GM04503 (cell line): ENCODE measurements at places on chromosomes 1 and 21.

GRCh38 chr21:14526836-14527695 is 19.0 kb downstream of the SAMSN1 start:
- DNase-seq = no peak

- DNase-seq = no peak
Measured at GRCh38 chr1:233443040-233443760, 115.7 kb downstream of the MAP3K21 start.

- no peak for DNase-seq
Measured at GRCh38 chr1:228097333-228098081, 5.6 kb downstream of the C1orf35 start.

DNA sequence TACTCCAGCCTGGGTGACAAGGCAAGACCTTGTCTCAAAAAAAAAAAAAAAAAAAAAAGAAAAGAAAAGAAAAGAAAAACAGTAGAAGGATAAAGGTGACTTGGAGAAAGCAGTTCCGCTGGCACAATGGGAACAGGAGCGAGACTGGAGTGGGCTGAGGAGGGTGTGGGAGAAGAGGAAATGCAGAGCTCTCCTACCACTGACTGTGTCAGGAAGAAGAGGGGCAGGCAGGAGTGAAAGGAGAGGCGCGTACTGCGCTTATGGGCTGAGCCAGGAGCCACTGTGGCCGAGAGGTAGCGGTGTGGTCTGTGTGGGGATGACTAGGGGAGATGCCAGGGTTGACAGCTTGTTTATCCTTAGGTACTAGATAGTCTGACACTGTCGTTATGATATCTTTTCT is 6.4 kb upstream of the PROK1 start:
- no peak for DNase-seq

DNA sequence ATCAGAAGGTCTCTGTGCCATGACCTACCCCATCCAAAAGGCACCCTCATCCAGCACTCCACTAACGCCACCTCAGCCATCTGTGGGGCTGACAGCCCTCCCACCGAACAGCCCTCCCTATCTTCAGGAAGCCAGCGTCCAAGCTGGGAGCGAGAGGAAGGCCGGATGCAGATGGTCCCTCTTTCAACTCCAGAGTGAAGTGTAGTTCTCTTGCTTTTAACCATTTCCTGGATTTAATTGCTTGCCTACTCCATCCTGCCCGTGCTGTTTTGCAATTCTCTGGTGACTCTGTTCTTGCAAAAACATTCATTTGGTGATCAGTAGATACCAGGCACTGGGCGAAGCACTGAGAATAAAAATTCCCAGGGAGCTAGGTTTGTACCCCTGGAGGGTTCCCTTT is 8.2 kb upstream of the DYRK1A start:
- DNase-seq = no peak

DNA sequence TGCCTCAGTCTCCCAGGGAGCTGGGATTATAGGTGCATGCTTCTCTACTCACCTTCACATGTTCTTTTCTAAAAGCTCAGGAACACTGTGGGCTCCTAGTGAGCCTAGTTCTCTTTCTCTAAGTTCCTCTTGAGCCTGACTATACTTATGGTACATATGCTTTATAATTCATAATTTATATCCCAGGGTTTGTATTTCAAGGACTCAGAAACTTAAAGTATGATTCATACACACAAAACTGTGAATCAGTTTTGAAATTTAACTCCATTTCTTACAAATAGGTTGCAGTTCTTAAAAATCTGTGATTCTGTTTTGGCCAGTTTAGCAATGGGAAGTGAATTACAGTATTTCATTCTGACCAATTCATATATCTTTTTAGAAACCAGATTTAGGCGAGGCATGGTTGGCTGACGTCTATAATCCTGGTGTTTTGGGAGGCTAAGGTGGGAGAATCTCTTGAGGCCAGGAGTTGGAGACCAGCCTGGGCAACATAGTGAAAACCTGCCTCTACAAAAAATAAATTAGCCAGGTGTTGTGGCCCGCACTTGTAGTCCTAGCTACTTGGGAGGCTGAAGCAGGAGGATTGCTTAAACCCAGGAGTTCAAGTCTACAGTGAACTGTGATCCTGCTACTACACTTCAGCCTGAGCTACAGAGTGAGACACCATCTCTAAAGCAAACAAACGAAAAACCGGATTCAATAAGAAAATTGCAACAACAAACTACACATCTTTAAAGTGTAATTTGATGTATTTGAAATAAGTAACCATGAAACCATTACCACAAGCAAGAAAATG is 15.6 kb downstream of the RASAL2 start:
- no peak for DNase-seq

DNA sequence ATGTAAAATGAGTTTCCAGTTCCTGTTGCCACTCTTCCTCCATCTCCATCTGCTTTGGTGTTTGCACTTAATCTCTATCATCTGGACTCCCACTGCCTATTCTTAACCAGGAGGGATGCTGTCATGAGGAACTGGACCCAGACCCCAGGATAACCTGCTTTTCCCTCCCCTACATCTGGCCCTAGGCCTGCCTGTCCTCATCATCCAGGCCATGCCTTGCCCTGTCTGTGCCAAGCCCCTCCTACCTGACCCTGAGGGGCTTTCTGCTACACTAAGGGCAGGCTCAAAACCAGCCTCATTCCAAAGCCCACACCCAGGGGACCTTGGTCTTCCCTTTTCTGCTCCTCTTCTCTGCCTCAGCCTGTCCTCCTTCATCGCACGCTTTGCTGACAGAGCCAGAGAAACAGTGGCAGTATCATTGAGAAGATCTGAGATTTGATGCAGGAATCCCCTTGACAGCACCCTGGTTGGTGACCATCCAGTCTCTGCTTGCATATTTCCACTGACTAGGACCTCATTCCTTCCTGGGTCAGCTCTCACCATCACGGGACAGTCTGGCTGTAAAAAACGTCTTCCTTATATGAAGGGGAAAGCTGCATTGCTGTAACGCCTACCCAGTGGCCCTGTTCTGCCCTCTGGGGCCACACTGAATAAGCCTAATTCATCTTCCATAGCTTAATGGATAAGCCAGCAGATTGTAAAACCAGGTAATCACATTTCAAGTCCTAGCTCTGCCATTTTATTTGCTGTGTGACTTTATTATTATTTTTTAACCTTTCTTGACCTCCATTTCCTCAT is 38.8 kb downstream of the PLXNA2 start:
- DNase-seq = no peak

- no peak for DNase-seq
Measured at GRCh38 chr1:32200226-32201010, at the start of gene CCDC28B. Gene CCDC28B (plus strand): TSS chr1:32200595. CDS start chr1:32201936, 1,341 bp downstream.

DNA sequence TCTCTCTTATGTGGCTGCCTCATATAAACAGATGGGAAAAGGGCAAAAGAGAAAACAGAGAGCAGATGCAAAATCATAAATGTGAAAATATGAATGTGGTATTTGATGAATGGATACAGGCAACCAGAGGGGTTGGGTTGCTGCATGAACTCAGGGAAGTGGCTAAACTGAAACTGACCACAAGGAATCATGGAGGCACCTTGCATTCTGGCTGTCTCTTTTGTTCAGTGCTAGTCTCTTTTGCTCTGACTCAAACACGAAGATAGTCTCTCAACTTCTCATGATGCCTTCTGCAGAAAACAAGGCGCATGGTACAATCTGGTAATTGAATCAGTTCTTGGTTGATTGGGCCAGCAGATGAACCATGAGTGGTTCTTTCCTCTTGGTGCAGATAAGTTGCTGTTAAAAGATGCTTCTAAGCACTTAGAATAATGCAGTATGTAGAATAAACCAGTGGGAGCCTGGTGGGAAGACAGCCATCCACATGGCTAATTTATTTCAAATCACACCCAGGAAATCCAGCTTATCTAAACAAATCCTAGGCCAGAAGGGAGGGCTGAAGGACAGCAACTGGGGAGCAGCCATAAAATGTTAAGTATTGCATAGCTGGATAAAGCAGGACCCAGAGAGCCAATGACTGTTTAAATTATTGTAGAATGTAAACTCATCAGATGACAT is 64.2 kb downstream of the HLX start:
- no peak for DNase-seq
